Progenitor cell of endocrine pancreas (in vitro differentiated cells): ENCODE measurements at places on chromosomes 3 and 15.

DNA sequence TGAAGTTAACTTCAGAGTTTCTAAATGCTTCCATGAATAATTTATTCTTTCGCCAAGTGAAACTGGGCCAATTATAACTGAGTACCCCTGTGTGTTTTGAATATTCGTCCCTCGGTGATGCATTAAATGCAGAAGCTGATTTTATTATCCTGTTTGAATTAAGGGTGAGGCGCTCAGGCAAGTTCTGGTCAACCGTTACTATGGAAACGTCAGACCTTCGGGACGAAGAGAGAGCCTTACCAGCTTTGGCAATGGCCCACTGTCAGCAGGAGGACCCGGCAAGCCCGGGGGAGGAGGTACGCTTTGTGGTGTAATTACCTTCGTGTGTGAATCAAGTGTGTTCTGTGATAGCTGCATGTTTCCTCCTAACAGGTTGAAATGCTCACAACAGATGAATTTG, 239.8 kb downstream of the ITPR1 start:
- DNase-seq = no peak

- DNase-seq = no peak
Measured at GRCh38 chr3:40321818-40322217, 12.3 kb downstream of the EIF1B start.

DNA sequence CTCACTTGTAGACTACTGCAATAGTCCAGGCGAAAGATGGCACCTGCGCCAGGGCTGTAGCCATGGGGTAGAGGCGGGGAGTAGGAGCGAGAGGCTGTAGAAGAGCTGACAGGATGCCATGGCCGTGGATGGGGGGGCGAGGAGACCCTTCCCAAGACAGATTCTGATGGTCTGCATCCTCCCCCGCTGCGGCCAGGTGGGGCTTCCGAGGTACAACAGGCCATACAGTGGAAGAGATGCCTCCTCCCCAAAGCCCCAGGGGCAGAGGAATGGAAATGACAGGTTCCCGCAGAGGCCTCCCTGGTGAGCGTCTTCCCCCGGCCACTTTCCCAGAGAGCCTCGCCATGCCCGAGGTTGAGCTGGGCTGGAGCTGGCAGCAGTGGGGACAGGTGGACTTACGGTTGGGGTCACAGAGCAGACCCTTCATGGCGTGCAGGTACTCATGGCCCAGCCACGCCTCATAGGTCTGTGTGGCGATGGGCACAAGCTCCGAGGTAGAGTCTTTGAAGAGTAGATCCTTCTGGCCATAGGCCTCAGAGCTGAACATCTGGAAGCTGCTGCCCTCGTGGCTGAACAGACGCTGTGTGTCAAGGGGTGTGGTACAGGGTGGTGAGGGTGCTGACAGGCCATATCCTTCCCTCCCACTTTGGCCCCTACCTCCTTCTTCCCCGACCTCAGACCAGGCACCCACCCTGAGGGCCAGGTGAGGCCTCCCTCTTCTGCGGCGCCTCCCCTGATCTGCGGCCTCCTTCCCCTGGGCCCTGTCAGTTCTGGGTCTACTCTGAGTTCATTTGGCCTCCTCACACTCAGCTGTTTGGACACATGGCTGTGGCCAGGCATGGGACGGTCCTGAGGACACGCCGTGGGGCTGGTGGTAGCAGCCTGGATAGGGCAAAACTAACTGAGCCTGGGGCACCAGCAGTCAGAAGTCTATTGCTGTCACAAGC, 13.6 kb downstream of the MELTF start:
- DNase-seq = no peak

DNA sequence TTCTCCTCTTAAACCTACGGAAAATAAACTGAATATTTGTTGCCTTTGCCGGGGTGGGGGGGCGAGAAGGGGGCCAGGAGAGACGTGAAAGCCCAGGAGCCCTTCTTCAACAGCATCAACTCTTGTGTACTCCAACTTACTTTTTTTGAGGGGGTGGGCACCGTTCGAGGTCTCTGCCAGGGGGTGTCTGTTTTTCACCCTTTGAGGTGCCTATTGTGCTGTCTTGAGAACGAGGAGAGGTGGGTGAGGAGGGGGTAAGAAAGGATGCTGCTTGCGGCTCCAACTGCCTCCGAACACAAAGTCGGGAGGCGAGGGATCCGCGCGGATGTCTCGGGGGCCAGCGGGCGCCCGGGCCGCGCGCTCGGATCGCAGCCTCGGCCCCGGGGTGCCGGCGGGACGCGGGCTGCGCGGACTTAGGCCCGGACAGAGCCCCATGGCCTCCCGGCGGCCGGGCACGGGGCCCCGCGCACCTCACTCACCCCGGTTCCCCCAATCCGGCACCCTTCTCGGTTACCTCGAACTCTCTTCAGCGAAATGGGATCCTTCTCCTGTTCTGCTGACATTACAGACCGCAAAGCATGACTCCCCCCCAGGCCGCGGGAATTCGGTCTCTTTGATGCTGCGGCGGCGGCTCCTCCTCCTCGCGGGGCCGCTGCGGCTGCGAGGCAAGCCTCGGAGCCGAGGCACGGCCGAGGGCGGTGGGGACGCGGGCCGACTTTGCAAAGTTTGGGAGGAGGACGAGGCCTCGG, 650 bp downstream of the PYGO1 start:
- peak; percentile 50 for DNase-seq

DNA sequence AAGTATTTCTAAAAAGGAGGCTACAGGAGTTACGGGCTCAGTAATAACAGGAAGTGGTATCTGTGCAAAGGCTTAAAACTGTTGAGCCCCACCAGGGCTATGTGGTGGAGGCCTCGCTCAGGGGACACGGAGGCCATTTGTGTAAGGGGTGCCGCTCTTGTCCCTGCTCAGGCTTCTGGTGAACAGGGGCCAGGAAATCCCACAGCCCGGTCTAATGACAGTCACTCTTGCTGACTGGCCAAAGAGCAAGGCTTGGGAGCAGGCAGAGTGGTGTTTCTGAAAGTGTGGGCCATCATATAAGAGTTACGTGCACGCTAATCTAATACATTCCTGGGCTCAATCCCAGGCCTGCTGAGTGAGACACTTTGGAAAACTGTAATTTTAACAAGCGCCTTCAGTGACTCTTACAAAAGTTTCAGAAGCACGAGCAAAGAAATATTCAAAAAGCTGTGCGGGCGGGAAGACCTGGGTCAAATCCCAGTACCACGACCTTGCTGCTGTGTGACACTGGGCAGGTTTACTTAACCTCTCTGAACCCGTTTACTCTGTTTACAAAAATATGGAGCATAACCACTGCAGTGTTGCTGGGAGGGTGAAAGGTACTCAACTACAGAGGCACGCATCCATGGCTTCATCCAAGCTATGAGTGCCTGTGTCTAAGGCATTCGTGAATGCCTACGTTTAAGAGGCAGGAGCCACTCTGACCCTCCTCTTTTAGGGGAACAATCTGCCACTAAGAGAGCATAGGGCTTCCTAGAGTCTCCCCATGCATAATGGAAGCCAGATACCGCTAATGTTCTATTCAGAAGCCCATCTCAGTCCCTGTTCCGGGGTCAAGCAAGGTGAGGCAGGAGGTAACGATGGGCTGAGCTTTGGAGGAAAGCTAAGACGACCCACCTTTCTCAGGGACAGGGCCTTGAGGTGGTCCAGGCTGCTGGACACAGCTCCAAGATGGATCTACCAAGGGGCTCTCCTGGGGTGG, 2.0 kb downstream of the ATP10A start:
- no peak for DNase-seq

GRCh38 chr3:114800272-114801031, 346.6 kb downstream of the ZBTB20 start:
- no peak for DNase-seq

DNA sequence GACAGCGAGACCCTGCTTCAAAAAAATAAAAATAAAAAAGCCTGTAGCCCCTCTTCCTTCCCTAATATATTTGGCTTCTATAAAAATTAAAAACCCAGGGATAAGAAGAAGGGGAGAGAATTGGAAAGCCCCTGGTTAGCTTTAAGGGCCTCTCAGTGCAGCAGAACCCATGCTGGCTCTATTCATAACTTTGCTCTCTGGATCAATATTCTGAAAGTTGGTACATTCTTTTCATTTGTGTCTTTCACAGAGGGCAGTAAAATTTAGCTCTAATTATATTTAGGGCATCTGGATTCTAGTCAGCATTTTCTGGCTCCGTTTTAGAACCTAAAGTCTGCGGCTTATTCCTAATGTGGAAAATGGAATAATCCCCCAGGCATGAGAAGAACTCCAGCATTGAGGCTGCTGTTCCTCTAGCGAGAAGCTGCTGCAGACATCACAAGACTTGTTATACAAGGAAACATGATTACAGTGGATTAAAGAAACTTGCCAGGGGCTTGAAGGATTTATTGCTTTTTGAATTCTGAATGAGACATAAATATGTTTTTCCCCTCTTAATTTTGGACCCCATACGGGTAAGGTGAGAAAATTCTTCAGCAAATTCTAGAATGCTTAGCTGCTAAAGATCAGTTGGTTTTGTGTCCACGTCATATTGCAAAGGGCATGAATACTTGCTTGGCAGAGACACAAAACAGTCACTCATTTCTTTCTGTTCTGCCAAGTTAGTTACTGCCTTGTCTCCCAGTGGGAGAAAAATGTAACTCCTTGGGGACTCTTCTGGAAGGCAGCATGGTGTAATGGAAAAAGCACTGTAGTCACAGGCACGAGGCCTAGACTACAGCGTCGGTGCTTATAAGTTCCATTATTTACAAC, 177.7 kb downstream of the VGLL4 start:
- DNase-seq = no peak

DNA sequence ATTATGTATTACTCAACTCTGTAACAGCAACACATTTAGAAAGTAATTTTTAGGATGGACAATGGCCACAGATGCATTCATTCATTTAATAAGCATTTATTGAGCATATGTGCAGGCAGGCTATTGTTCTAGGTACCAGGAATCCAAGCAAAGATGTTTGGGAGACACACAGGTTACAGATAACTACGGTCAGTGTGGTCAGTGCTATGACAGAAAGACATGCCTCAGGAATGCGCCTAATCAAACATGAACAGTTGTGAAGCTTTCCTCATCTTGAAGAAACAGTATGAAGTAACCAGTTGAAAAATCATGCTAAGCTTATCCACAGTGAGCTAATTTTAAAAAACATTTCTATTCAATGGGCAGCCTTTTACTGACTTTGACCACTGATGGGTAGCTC, 155.4 kb upstream of the CCDC54 start:
- DNase-seq = no peak

DNA sequence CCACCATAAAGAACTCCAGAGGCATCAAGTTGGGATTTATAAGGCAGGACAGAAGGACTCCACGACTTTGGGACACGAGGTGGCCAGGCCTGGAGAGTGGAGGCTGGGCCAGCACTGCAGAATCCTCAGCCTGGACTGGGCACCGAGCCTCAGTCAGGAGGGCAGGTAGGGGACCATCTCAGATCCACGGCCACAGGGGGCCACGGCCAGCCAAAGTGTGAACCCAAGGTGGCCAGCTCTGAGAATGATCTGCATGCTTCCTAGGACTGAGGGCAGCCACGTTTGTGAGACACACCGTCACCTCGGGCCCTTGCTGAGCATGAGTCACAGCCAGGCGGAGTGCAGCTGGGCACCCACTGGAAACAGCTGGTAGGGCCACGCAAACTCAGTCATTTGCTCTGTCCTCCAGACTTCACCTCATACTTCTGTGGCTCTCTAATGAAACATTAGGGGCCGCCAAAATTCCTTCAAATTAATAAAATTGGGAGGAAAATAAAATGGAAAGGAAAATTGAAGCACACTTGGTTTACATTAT, 65.8 kb downstream of the CTNNB1 start:
- DNase-seq = no peak

DNA sequence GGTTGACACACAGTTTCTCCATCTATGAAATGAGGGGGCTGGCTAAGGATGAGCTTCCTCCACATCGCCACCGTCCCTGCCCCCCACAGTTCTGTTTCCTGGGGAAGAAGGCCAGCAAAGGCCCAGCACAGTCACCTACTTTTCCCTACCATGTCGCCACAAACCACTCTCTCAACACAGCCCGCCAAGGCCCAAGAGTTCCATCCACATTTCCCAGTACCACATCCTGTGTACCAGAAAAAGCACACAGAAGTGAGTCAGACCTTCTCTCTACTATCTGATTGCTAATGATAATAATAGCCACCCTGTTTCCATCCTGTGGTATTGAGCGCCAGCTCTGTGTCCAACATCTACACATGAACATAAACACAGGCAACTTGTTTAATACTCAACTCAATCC, 30.3 kb upstream of the C15orf39 start:
- DNase-seq = no peak

GRCh38 chr3:181008796-181009195, 19.3 kb upstream of the DNAJC19 start:
- DNase-seq = no peak

DNA sequence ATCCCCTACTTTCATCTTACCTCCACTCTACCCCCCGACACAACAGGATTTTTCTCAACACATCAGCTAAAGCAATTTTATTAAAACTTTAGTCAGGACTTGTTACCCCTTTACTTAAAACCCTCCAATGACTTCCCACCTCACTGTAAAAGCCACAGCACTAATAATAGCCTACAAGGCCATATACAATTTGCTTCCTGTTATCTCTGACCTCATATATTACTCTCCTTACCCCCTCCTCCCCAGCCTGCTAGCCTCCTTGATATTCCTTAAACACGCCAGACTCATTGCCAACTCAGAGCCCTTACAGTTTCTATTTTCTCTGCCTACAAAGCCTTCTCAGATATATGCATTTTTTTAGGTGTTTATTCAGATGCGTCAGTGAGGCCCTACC, 54.4 kb downstream of the DCUN1D1 start:
- DNase-seq = no peak

DNA sequence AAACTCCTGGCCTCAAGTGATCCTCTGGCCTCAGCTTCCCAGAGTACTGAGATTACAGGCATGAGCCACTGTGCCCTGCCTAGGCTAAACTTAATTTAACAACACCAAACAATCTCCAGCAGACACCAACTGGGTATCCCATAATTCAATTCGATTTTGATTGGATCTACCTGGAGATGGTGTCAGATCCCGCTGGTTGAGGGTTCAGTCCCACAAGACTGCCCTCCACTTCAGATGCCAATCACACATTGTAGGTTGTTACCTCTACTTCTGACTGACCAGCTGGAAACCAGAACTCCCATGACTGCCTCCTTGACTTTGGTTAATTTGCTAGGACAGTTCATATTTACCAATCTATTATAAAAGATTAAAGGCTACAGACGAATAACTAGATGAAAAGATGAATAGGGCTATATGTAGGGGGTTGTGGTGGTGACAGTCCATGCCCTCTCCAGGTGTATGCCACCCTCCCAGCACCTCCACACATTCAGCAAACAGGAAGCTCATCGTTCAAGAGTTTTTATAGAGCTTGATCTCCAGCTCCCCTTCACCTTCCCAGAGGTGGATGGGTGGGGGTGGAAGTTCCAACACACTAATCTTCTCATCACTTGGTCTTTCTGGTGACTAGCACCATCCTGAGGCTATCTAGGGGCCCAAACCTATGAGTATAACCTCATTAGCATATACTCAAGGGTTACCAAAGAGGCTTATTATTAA, 9.3 kb downstream of the B2M start:
- no peak for DNase-seq
